Thymus (tissue), 14 donors: ENCODE measurements at places on chromosomes 2 and 18. TPM values are rescaled to one million over a fixed set of nuclear protein-coding genes. Genes with fewer than 3 reads are reported as not detected.

DNA sequence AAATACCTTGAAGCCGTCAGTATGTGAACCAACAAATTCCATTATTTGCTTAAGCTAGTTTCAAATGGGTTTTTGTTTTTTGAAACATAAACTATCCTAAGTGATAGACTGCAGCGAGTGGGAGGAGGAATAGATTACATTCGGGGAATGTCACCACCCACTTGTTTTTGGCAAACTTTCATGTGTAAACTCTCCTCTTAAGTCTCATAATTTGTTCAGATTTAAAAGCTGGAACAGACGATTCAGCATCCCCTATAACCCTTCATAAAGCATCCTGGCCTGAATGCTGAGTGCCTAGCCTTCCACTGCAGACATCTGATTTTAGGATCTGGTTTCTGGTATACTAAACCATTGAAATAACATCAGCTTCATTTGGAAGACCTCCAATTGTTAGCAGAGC is 51.0 kb downstream of the CPO start:
- peaks cover 10% of the 10 kb centered on the region for H3K4me1 ChIP-seq
- no peaks in the 10 kb centered on the region for H3K27me3 ChIP-seq
- H3K27ac ChIP-seq = no peak overlapping the region
- DNase-seq = no peak
- H3K4me3 ChIP-seq = no peak overlapping the region

The VIT gene
- 0.19 TPM for total RNA-seq

The CYP27C1 gene
- total RNA-seq = 0.05 TPM

GRCh38 chr2:173630425-173631126 is 275.9 kb downstream of the CDCA7 start:
- no peak for DNase-seq
- no peak overlapping the region for H3K27ac ChIP-seq
- H3K4me1 ChIP-seq = no peaks in the 10 kb centered on the region
- H3K4me3 ChIP-seq = no peak overlapping the region

- DNase-seq = no peak
- no peak overlapping the region for H3K4me3 ChIP-seq
- no peaks in the 10 kb centered on the region for H3K36me3 ChIP-seq
- no peaks in the 10 kb centered on the region for H3K27me3 ChIP-seq
- H3K4me1 ChIP-seq = no peaks in the 10 kb centered on the region
These were observed 24.8 kb downstream of the RAB27B start for GRCh38 chr18:54852780-54853675.

The SOWAHC gene
- 7.3 TPM for total RNA-seq

DNA sequence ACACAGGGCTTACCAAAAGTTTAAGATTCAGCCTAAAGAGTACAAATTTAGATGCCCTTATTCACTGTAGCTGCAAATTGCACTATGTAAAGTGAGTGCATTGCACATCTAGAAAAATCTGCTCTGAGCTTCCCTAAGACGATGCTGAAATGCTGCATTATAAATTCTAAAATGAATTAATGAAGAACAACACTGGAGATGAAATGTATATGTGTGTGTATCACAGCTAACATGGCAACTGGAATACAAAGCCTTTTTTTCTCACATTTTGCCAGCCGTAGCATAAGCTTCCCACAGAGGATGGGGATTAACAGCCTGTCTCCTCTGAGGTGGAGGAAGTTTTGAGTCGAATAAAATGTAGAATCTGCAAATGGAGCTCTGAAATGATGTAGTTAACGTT is 338.3 kb upstream of the ZEB2 start:
- no peak overlapping the region for H3K4me3 ChIP-seq
- H3K4me1 ChIP-seq = no peaks in the 10 kb centered on the region
- H3K27ac ChIP-seq = no peak overlapping the region
